ENCODE measurements at places on chromosomes 11 and 22.

DNA sequence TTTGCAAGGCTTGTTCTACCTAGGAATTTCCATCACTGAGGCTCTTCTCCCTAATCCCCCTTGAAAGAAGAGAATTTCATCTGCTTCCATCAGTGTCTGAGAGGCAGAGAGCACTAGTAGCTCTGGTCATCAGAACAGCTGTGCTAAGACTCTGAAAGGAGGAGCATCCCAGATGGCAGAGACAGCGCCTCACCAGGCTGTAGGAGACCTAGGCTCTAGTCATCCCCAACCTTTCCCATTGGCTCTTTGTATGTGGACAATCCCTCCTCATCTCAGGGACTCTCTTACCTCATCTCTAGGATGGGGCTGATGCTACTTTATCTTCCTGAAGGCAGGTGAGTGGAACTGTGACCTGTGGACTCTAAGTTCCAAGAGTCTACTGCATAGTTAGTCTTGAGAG, 8.8 kb upstream of the OR9I1 start:
- DNase-seq, result no peak

DNA sequence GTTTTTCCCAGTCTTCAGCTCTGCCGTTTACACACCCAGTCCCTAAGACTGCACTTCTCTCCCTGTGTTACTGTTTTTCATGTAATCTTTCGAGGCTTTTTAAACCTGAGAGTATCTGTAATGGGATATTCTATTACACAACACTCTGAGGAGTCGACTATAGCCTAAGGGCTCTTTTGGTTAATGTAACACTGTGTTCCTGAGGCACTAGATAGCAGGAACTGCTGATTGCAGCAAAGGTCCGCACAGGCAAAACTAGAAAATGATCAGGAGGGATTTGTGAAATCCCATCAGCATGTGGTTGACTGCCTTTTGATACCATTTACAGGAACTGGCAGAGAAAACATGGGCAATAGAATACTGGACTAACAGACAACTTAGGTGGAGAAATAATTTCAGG, 512.3 kb upstream of the RAG2 start:
- DNase-seq, result no peak

- no peak for DNase-seq
Observed at GRCh38 chr11:83557653-83558052, 271.5 kb upstream of the CCDC90B start.

- no peak for DNase-seq
Observed at GRCh38 chr22:20839837-20840645, 18.6 kb downstream of the PI4KA start.

- DNase-seq, result no peak
Observed at GRCh38 chr11:210122-210802, 2.8 kb downstream of the RIC8A start.

DNA sequence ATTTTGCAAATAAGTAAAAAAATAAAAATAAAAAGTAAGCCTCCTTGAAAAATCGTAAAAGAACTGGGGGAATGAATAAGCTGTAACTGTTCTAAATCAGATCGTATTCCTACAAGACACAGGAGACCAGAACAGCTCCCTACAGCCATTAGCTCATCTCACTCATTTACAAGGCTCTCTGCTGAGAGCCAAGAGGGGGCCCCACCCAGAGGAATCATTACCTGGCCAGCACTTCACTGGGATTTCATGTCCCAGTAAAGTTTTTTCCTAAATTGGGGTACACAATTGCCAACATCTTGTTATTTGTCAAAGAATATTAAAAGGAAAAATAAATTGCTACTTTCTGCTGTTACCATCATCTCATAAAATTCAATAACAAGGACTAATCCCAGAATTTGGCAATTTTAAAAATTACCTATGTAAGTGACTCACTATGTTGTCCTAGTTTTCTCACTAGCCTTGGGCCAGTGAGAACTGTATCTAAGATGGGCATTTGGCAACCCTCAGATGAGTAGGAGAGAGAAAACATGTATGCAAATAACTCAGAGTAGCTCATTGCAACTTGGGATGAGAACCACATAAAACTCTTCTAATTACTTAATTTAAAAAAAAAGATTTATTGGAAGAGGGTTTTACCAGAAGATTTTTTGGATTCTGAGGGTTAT, 18.4 kb upstream of the SMTN start:
- DNase-seq, result no peak

DNA sequence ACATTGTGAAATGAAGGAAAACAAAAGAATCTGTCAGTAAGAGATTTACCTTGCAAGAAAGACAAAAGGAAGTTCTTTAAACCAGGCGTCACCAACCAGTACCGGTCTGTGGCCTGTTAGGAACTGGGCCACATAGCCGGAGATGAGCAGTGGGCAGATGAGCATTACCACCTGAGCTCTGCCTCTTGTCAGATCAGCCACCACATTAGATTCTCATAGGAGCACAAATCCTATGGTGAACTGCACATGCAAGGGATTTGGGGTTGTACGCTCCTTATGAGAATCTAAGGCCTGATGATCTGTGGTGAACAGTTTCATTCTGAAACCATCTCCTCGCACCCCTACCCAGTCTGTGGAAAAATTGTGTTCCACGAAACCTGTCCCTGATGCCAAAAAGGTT, 108.2 kb downstream of the CYP2R1 start:
- no peak for DNase-seq
